ENCODE measurements at places on chromosomes 16 and 17. TPM values are rescaled to one million over a fixed set of nuclear protein-coding genes. Genes with fewer than 3 reads are reported as not detected.

DNA sequence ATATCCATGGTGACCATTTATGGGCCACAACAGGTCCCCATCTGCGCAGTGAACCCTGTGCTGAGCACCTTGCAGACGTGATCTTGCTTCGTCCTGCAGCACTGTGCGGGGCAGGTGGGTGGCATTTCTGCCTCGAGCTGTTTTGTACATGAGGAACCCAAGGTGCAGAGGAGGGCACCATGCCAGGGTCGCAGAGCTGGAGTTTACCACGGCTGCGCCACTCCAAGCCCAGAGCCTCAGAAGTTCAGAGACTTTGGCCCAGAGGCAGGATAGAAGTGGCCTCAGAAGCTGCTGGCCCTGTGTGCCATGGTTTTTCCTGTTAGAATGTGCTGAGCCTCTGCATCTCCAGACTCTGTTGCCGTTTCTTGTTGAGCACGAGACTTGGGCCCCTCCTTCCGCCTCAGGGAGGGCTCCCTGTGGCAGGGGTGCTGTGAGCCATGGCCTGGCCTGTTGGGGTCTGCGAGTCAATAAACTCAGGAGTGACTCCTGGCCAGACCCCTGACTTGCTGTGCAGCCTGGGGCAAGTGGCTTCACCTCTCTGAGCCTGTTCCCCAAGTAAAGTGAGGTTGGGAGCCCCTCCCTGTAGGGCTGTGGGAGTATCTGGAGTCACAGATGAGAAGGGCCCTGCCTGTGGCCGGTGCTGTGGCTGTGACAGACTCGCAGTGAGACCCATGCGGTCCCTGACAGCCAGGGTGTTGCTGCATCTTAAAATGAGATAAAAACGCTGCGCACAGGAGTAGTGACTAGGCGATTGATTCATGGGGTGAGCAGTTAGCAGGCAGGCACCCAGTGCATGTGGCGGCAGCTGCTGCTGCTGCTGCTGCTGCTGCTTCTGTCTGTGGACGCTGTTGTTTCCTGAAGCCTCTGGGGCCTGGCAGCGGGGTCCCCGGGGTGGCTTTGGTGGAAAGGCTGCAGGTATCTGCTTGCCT is 11.8 kb downstream of the MAP2K3 start:
- H3K36me3 ChIP-seq: no peaks in the 10 kb centered on the region
- H3K27me3 ChIP-seq: no peaks in the 10 kb centered on the region
- H3K4me1 ChIP-seq: peaks cover 6% of the 10 kb centered on the region
- no peak overlapping the region for H3K27ac ChIP-seq
- no peak for DNase-seq

DNA sequence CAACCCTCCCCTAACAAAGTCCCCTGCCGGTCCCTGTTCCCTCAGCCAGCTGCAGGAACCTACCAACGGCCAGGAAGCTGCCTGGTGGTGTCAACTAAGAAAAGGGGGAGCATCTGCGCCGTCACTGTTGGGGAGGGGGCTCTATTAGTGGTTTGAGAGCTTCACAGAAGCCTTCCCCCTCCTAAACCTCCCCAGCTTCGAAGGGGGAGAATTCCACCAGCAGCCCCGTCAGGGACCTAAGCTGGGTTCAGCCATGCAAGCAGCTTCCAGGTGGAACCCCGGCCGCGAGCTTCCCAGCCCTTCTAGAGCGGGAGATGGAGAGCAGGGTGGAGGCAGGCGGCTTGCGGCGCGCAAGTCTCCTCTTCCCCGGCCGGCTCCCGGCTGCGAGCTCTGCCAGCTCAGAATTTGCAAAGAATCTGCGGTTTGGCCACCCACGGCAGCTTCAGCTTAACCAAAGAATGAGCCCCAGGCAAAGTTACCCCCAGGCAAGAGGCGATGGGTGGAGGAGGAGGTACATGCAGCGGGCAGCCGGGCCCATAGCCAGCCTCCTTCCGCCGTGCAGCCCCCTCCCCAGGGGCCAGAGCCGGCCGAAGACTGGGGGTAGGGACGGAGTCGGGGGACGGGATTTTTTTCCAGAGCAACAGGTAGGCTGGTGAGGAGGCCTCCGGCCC is 33.7 kb downstream of the DDX19A start:
- peak overlapping the region; percentile 61 for H3K4me3 ChIP-seq
- peak overlapping the region; percentile 86 for H3K27ac ChIP-seq
- H3K27me3 ChIP-seq: no peaks in the 10 kb centered on the region
- peaks cover 13% of the 10 kb centered on the region for H3K4me1 ChIP-seq
- H3K36me3 ChIP-seq: peaks cover 6% of the 10 kb centered on the region

Gene CPHXL2
- total RNA-seq: not detected

Gene OR3A3
- total RNA-seq: not detected

GRCh38 chr16:80806927-80807340 is 2.5 kb upstream of the CDYL2 start:
- H3K36me3 ChIP-seq: no peaks in the 10 kb centered on the region
- no peaks in the 10 kb centered on the region for H3K4me1 ChIP-seq
- peaks cover 10% of the 10 kb centered on the region for H3K27me3 ChIP-seq
- no peak overlapping the region for H3K27ac ChIP-seq
- no peak overlapping the region for H3K4me3 ChIP-seq
- DNase-seq: no peak

DNA sequence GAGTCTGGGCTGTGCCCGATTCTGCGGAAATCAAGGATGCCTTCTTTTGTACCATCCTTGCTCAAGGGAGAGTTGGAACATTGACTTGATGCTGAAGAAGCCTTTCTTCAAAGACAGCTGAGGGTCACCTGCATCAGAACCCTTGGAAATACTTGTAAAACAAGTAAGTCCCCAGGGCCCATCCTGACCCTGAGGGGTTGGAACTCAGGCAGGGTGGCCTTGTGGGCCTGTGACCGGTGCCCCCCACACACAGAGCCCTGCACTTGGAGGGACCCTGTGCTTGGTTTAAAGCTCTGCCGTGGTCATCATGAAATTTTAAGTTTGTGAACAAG is 56.9 kb downstream of the WIPI1 start:
- no peaks in the 10 kb centered on the region for H3K27me3 ChIP-seq
- H3K4me3 ChIP-seq: no peak overlapping the region
- no peaks in the 10 kb centered on the region for H3K36me3 ChIP-seq
